Renal cortical epithelial cell (primary cell): ENCODE measurements at places on chromosomes 7 and 10. TPM values are rescaled to one million over a fixed set of nuclear protein-coding genes. Genes with fewer than 3 reads are reported as not detected.

DNA sequence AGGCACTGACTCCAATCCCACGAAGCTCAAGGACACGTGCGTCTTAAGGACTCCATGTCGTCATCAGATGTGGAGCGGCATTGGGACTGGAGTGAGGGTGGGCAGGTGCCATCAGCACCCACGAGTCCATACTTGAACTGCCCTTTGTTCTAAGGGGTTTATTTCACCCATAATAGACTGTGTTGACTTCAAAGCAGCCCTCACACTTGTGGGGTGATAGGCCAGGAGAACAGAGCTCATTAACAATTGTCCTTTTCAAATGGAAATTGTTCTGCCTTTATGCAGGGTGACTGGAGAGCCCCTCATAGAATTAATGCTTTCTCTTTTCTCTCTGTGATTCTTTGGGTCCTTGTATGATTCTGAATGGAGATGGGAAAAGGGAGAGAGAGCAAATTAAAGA, 376.9 kb upstream of the MGMT start:
- DNase-seq = no peak

Gene ADARB2
- 0.10 TPM in 1 of 2 replicates, not detected in the other for total RNA-seq

Gene FOXP2
- 0.15 and 1.9 TPM in 2 replicates for total RNA-seq

DNA sequence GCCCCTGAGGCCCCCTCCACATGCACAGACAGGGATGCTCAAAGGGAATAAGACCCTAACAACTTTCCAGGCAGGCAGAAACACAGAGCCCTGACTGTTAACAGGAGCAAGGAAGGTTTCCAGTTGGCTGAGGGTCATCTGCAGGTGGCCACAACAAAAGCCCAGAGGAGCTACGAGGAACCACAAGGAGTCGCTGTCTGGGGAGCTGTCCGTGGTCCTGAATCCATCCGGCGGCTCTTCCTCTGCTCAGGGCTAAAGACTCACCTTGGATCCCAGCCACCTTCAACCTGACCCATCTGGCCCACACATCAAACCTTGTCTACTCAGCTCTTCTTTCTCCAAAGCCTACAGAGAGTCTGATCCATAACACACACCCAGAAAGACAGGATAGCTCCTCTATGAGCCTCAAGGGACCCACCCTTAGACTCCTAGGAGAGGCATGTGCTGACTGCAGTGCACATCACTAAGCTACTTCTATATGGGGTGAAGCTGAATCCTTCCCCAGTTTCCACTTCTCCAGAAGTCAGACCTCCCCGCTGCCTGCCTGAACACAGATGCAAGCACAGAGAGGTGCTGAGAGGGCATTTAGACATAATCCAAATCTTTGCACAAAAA, 104.0 kb downstream of the SLIT1 start:
- DNase-seq = peak; percentile 29

Gene ANKMY2
- 35.4 and 52.0 TPM in 2 replicates for total RNA-seq

DNA sequence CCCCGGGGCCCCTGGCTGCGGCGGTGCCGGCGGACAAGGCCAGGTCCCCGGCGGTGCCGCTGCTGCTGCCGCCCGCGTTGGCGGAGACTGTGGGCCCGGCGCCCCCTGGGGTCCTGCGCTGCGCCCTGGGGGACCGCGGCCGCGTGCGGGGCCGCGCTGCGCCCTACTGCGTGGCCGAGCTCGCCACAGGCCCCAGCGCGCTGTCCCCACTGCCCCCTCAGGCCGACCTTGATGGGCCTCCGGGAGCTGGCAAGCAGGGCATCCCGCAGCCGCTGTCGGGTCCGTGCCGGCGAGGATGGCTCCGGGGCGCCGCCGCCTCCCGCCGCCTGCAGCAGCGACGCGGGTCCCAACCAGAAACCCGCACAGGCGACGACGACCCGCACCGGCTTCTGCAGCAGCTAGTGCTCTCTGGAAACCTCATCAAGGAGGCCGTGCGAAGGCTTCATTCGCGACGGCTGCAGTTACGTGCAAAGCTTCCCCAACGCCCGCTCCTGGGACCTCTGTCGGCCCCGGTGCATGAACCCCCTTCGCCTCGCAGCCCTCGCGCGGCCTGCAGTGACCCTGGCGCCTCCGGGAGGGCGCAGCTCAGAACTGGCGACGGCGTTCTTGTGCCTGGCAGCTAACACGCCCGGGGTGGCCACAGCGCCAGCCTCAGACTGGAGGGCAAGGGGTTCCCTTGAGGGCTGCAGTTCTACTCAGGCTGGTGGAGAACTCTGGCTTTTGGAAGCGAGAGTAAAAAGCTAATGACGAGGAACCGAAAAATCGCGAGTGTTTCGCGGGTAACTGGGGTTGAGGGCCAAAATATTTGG, 804 bp downstream of the FRAT1 start:
- no peak for DNase-seq

DNA sequence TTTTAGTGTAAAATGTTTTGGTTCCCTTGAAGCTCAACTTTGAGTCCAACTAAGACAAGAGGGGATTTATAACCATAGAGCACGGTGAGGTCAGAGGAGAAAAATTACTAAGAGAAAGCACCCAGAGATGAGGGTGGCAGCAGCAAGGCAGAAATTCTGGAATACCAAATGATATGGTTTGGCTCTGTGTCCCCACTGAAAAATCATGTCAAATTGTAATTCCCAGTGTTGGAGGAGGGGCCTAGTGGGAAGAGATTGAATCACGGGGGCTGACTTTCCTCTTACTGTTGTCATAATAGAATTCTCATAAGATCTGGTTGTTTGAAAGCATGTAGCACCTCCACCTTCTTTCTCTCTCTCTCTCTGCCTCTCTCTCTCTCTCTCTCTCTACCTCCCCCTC, 19.4 kb upstream of the AKR1C1 start:
- no peak for DNase-seq

DNA sequence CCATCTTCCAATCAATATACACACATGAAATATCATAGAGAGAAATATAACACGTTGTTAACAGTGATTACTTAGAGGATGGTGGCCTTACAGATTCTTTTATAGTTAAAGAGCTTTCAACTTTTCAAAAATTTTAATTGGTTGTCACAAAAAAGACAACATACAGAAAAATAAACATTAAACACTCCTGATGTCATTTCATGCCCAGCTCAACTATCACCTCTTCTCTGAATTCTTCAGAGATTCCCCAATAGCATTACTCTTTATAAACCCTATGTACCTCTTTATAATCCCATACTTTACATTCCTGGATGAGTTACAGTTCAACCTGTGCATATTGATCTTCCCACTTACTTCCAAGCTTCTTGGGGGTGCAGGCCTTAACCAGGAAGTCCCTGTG, 159.8 kb downstream of the POU6F2 start:
- DNase-seq = no peak

- no peak for DNase-seq
These were observed 3.1 kb downstream of the SH3PXD2A start for GRCh38 chr10:103852189-103852711.

DNA sequence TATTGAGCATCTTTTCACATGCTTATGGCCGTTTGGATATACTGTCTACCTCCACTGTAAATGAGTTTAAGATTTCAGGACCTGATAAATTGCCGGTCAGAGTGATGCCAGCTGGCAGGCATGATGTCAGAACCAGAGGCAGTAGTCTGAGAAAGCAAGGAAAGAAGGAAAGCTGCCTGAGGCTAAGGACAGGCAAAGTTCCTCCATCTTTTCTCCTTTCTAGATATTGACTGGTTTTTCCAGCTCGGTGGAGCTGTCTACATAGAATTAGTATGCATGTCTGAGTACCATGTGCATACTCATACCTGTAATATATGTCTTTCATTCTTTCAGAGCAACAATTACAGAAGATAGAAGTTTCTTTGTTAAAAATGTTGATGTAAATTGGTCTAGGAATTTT, 52.3 kb downstream of the CDCA7L start:
- no peak for DNase-seq

- DNase-seq = peak; percentile 68
These were observed 40.7 kb downstream of the KMT2C start for GRCh38 chr7:152395112-152395511.

DNA sequence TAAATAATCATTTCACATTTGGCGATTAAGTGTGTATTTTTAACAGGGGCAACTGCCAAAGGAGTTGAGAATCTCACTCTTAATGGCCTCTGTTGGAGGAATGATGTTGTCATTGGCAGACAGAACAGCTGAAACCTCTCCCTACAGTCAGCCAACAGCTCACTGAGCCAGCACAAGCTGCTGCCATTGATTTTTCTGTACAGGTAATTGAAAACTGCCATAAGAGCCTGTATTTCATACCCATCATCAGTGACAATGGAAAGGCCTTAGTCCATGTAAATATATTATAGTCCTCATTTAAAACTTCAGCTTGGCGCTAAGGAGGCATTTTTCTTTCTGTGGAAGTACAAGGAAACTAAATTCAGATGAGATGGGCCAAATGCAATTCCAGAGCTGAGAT, 28.1 kb upstream of the PTN start:
- no peak for DNase-seq

DNA sequence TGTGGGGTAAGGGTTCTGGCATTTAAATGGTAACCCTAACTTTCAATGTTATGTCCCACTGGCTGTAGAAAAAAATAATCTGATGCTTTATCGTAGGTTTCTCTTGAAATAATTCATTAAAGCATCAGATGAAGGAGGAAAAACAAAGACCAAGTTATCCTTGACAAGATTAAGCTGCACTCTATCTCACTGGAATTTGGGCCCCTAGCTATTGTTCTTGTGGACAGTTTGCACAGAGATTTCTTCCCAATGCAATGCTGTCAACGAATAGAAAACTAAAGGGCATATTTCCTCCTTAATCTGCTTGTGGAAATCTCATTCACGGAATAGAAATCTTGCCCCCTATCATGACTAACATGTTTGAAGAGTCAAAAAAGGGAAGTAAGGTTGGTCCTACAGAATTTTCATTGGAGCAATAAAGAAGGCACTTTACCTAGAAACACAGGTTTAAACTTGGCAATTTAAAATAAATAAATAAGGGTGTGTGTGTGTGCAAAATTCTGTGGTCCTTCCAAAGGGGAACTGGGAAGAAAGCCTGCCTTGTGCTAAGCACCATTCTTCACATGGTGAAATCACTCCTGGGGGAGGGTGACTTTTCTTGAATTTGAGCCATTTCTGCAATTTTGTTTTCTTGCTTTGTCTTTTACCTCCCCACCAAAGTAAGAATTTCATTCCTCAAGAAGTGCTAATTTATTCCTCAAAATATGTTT, 242.8 kb downstream of the GLI3 start:
- no peak for DNase-seq

DNA sequence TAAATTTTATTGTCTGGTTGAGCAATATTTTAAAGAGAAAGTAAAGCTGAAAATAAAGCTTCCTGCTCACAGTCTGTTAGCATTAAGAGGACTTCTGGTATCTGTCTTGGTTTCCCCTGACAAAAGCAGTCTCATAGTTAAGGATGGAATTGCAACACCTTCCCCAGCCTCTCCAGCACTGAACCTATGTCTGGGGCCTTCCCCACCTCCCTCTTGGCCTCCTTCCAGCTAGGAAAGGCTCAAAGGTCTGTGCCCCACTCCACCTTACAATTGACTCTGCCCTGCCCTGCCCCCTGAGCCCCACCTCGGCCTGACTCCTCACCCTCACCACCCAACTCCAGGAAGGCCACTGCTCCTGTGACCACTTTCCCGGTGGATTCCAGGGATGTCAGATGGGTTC, 33.2 kb downstream of the COL17A1 start:
- DNase-seq = peak; percentile 48

DNA sequence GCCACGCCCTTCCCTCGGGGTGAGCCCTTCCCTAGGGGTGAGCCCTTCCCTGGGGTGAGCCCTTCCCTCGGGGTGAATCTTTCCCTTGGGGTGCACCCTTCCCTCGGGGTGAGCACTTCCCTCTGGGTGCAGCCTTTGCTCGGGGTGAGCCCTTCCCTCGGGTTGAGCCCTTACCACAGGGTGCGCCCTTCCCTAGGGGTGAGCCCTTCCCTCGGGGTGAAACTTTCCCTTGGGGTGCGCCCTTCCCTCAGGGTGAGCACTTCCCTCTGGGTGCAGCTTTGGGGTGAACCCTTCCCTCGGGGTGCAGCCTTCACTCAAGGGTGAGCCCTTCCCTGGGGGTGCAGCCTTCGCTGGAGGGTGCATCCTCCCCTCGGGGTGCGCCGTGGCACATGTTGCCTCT, 34.6 kb upstream of the INSIG1 start:
- DNase-seq = no peak

Gene HOXA9
- total RNA-seq = 22.6 and 70.8 TPM in 2 replicates

Gene PANK1
- total RNA-seq = 14.6 and 25.3 TPM in 2 replicates

Gene ZNF488
- total RNA-seq = 0.17 and 0.25 TPM in 2 replicates

DNA sequence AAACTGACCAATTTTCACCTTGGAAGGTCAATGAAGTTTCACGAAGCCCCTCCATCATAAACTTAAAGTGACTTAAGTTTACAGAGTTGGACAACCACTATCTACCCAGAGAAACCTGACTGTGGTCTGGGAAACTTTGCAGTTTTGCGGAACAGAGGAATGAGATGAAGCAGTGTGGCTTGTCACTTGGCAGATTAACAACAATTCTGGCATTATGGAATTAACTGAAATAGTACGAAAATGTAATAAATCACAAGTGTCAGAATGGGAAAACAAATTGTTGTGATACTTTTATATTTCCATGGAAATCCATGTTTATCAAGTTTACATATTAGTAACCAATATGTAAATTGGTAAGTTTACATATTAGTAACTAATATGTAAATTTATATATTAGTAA, 4.9 kb downstream of the KMT2C start:
- no peak for DNase-seq
